ENCODE measurements at places on chromosomes 5 and 9. TPM values are rescaled to one million over a fixed set of nuclear protein-coding genes. Genes with fewer than 3 reads are reported as not detected.

STK32A gene
- not detected for total RNA-seq

GAS1 gene
- total RNA-seq: 2.3 TPM

RIOK2 gene
- total RNA-seq: 14.9 TPM

SLC45A2 gene
- total RNA-seq: not detected

SLC1A3 gene
- not detected for total RNA-seq

INSYN2B gene
- total RNA-seq: 3.0 TPM

GRCh38 chr9:98709968-98710965, 1.5 kb upstream of the GABBR2 start:
- no peak for DNase-seq

DNA sequence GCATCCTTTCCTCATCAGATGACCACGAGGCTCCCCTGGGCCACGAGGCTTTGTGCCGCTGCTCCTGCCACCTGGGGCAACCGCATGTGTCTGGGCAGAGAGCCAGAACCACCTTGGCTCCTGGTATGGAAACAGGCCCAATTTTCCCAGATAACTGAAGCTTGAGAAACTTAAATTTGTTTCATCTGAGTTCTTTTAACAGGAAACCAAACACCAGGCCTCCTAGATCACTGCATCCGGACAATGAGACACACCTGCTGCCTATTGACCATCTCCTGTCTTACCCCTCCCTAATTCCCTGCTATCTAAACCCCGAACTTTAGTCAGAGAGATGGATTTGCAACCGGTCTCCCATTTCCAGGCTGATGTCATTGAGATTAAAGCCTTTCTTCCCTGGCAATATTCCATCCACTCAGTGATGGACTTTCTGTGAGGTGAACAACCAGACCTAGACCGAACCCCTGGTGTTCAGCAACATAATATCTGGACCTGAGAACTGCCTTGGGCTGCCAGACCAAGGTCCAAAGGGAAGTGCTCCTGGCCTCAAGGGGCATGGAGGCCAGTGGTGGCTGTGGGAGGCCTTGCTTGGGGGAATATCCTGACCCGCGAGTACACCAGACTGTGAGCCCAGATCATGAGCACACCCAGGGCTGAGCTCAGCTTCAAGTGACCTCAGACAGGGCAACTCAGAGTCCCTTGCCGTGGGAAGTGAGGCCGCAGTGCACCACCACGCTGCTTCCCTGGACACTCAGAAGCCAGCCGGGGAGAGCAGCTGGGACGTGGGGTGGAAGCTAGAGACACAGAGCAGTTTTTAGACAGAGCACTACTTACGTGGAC, 199.7 kb downstream of the HSPA4 start:
- no peak for DNase-seq

DNA sequence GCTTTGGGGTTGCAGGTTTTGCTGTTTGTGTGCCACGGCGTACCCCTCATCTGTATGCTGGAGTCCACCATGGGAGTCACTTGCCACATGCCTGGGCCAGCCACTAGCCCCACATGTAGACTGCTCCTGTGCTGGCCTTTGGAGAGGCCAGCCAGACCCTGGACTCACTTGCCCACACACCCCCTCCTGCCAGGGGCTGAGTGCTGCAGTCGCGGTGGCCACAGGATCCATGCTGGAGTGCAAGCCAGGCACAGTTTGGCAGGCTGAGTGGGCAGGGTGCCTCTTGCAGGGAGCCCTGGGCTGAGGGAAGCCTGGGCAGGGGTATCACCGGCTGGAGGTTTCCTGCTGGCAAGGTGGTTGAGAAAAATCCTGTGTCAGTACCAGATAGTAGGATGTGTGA, 25.6 kb upstream of the GCNT1 start:
- no peak for DNase-seq

DNA sequence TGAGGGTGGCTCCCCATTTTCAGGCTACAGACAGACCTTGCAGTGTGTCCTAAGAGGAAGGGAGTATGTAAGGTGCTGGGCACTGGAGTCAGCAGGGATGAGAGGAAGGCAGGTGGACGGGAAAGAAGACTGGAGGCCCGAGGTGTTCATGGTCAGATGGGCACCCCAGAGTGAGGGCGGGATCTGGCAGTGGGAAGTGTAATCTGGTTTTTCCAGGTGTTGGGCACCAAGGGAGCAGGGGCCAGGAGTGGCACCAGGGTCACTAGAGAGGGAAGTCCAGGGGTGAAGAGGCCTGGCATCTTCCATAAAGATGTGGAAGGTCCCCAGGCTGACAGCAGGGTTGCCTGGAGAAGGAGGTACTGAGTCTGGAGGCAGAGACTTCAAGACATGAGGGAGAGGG, 29.7 kb downstream of the PITX1 start:
- DNase-seq: no peak

DNA sequence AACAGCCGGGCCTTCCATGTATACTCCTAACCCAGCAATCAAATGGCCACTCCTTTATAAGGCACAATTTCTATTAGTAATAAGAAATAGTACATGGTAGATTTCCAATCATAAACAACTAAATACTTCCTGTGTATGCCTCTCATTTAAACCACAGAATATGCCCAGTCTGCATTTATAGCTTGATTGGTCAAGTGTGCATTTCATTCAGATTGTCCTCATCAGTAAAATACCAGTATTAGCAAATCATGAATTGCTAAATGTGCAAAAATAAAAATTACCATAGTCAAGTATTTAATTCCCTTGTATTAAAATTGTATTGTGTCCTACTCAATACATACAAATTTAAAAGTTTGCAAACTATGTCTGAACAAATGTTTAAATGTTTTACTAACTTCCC, 406.2 kb downstream of the KDM4C start:
- no peak for DNase-seq

GRCh38 chr5:150791536-150791935, 13.0 kb downstream of the SMIM3 start:
- DNase-seq: no peak

DNA sequence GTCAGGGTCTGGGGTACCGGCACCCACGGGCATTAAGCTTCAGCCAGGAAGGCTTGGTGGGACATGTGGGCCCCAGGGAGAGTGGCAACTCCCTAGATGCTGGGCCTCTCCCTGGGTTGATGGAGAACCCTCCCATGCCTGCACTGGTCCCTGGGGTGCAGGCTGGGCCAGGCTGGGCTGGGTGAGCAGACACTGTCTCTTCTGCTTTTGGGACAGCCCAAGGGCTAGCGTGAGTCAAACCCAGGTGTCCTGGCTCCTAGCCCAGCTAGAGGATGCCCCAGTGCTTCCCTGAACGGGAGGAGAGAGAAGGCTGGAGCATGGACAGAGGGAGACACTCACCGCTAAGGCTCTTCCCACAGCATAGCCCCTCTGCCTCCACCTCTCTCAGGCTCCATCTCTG, 5.7 kb upstream of the AQP7 start:
- DNase-seq: no peak

GRCh38 chr9:112434487-112434886, 52.1 kb upstream of the KIAA1958 start:
- no peak for DNase-seq

GRCh38 chr5:166581826-166582225, 1709.6 kb upstream of the WWC1 start:
- no peak for DNase-seq

DNA sequence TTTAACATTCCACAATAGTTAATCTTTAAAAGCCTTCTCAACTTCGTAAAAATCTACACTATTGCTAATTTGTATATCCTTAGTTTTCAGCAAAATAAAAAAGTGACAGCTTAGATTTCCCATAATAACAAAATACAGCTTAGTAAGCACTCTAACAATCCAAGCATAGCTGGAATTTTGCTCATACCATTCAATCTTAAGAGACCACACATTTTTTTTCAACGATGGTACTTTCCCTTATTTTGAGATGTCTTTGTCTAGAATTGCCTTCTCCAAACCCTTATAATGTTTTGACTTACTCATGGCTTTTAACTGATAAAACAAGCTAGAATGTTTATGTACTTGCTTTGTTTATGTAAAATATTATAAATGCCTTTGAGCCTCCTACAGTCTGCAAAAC, 65.6 kb downstream of the HOMER1 start:
- no peak for DNase-seq
